Right forelimb (tissue), 1 donor: ENCODE measurements at places on chromosomes 16 and 17.

DNA sequence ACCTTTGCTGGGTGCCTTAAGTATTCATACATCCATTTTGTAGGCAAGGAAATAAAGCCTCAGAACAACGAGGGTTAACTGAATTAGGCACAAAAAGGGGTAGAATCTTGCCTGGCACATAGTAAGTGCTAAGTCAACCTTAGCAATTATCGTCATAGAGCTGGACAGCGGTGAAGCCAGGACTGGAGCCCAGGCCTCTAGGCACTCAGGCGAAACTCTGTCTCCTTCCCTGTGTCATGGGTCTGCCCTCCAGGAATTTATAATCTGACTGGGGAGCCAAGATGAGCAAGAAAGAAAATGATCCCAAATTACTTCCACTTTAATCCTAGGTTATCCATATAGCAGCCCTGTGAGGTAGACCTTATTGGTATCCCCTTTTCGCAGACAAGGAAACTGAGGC, 61.4 kb downstream of the KATNIP start:
- DNase-seq = no peak

- peak; percentile 57 for DNase-seq
These were observed 15.9 kb upstream of the FBXO47 start for GRCh38 chr17:38982858-38983746.

DNA sequence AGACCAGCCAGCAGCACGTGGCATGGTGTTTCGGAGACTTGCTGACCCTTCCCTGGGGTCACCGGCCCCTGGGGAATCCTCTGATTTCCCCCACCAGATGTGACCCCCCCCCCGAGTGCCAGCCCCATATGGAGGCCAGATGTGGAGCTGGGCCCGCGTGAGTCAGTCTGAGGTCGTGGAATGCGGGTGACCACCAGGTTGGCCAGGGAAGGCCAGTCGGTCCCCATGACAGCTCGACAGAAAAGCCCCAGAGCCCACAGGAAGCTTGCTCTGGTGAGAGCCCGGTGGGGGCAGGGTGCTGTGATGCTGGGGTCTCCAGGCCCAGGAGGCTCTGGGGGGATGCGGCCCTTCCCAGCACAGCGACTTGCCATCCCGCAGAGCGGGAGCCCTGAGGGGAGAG, 209.0 kb downstream of the NTN1 start:
- no peak for DNase-seq

DNA sequence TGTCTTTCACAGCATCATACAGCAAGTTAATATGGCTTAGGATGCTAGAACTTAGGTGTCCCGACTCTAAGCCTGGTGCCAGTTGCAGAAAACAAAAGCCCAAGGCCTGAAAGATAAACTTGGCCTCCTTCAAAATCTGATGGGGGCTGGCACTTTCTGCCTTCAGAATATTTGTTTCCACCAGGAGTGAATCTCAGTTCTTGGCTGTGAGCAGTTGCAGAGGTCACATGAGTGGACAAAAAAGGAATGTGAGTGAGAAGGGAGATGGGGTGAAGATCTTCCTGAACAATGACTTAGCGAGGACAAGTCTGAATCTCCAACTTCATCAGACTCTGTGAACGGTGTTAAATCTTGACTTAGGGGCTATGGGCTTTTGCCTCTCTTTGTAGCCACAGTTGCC, 46.6 kb downstream of the HOXB1 start:
- no peak for DNase-seq

- no peak for DNase-seq
These were observed 26.1 kb upstream of the CBFA2T3 start for GRCh38 chr16:89002851-89003830.

DNA sequence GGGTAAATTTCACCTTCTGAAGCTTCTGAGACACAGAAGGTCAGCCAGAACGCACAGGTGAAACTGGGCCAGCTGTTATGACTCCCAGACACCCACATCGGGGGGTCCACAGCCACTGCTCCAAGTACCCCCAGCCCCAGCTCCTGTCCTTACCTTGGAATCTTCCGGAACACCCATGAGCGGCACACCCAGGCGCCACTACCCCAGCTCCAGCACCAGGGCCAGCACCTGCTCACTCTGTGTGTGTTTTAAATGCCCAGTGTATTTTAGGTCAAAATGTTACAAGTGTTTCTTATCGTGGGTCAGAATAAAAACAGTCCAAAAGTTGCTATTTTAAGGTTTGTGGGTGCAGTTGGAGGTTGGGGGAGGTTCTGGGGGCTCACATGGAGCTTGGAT, 116.3 kb downstream of the RMI2 start:
- no peak for DNase-seq

- DNase-seq = no peak
These were observed 247.3 kb downstream of the GRIN2A start for GRCh38 chr16:9934723-9935508.

GRCh38 chr17:57955183-57955931, at the start of gene CUEDC1:
TSS of gene CUEDC1 (minus strand) at chr17:57955412. CDS start at chr17:57885564, 69,848 bp downstream.
- peak; percentile 87 for DNase-seq

- DNase-seq = no peak
These were observed 52.3 kb upstream of the SCNN1B start for GRCh38 chr16:23249830-23250229.

GRCh38 chr17:17353625-17354484, 50.7 kb downstream of the NT5M start:
- DNase-seq = no peak

DNA sequence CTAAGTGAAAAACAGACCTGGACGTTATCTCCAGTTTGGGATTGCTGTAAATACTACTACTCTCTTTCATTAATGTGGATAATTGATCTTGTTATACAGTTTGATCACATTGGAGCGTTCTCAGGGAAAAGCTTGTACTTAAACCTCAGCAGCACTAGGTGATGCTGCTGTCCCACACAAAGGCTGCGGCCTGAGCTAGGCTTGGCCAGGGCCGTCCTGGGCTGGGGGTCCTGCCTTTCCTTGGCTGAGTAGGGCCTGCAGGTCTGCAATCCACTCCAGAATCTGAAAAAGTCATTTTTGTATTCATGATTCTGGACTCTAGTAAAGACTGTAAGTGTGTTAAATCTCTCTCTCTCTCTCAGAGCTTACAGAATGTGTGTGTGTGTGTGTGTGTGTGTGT, 23.7 kb upstream of the PMFBP1 start:
- no peak for DNase-seq

DNA sequence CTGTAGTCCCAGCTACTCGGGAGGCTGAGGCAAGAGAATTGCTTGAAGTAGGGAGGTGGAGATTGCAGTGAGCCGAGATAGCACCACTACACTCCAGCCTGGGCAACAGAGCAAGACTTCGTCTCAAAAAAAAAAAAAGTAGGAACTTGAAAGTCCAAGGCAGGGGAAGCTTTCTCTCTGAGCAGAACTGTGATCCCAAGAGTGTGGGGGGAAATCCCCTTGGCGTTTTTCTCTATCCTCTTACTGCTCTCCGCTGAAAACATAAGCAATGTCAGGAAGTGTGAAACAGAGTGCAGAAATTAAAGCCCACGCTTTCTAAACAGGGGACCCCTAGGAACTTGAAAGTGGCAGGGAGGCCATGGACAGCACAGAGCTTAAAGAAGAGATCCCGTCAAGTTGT, 9.8 kb upstream of the CMTM3 start:
- no peak for DNase-seq

- DNase-seq = peak; percentile 86
These were observed 10.7 kb downstream of the COL1A1 start for GRCh38 chr17:50190603-50191358.

GRCh38 chr17:82534401-82534812, 14.9 kb downstream of the FOXK2 start:
- DNase-seq = no peak

- no peak for DNase-seq
These were observed 13.7 kb upstream of the CDC42EP4 start for GRCh38 chr17:73325527-73325842.

GRCh38 chr16:65624666-65625065, 502.8 kb upstream of the CDH11 start:
- DNase-seq = no peak

DNA sequence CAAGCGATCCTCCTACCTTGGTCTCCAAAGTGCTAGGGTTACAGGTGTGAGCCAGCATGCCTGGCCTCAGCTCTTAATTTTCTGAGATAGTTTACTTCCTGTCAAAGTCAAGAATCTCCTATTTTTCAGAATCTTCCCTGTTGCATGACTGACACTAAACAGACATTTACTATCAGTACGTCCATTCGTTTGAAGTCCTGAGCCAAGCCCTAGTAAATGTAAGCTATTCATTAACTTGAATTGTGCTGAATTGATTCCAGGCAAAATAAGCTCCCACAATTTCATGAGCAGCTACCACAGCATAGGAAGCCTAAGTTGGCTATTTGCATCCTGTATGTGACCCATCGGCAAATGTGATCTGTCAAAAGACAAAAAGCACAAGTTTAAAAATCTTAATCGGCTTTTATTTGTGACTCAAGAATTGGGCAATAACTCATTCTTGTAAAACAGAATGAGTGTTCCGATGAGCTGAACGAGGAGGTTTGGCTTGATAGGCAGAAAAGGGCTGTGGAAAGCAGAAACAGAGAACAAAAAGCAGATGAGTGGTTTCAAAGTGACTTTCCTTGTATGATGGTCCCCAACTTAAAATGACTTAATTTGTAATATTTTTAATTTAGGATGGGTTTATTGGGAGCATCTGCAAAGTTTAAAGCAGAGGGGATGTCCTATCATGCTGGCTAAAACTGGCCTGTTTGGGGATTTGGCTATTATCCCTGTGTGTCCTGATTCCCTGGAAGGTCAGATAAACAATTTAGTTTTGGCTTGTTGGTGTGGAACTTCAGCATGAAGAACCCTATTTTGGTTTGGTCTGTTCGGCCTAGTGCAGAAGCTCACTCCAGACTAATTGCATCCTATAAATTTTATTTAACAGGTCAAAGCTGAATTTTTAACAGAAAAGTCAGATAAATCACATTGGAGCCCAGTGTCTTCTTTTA, 14.2 kb downstream of the RNF112 start:
- no peak for DNase-seq

GRCh38 chr16:86398201-86398600, 112.1 kb upstream of the FOXF1 start:
- DNase-seq = no peak

GRCh38 chr17:17417718-17418181, 59.0 kb upstream of the MED9 start:
- DNase-seq = no peak

DNA sequence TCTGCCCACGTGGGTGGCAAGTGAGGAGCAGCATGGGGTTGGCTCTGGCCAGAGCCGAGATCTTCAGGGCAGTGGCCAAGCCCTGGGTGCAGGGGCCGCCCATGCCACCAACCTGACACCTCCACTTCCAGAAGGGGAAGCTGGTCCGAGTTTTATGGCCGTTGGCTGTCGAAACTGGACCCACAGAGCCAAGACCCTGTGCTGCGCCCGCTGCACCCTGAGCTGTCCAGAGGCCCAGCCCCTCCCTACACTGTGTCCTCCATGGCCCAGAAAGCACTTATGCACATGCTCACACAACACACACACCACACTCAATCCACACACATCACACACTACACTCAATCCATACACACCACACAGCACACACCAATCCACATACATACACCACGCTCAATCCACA, 33.9 kb upstream of the RPTOR start:
- no peak for DNase-seq

GRCh38 chr16:4610011-4611005, 4.4 kb downstream of the UBALD1 start:
- no peak for DNase-seq

DNA sequence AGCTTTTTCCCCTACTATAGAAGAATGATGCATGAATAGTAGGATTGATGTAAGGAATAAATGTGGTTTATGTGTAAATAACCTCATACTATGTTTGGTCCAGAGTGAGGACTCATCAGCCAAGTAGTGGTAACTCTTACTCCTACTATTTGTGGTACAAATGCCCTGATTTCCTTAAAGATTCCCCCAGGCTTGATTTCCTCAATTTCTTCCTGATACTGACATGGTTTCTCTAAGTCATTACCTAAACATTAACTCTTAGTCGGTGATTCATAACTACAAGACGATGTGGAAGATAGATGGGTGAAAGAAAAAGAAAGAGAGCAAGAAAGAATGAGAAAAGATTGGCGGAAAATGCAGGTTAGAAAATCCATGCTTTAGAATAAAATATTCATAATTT, 17.2 kb upstream of the MYOCD start:
- DNase-seq = no peak

GRCh38 chr17:78432226-78433012, 54.0 kb downstream of the PGS1 start:
- DNase-seq = no peak

DNA sequence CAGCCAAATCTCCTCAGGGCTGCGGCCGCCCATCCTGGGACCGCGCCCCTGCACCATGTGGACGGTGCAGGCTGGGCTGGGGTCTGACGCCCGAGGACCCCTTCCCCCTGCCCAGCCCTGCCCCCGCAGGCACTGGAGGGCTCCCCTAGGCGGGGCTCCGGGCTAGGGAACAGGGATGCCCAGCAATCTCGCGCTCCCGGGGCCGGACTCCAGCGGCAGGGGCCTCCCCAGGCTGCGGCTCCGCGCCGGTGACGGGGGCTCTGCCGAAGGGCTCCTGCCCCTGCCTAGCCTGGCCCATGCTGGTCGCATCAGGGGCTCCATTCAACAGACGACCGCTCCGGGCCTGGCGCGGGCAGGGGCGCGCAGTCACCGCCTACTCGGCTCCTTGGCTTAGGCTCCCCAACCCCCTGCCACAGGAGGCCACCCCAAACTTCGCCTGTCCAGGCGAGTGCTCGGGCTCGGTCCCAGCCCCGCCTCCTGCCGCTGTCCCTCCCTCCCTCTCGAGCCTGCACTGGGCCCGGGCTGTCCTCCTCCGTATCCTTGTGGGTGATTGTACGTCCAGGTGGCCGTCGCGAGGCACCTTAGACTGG, 27.4 kb upstream of the ADORA2B start:
- DNase-seq = no peak

DNA sequence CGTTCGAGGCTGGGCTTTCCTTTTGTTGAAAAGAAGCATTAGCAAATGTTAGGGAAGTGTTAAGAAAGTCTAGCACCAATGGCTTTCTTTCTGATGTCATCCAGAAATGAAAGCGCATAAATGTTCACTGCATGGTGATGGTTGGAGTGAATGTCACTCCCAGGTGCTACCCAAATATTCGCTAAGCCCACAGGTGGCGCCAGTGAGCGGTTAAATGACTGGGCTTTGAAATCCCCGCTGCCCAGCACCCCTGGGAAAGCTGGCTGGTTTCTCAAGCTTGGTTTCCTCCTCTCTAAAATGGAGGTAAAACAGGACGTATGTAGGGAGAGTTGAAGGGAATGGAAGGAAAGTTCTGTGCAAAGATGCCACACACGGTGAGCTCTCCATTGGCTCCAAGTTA, 104.4 kb downstream of the IRX5 start:
- DNase-seq = peak; percentile 41

- peak; percentile 86 for DNase-seq
These were observed 100.9 kb downstream of the PARN start for GRCh38 chr16:14529010-14529669.
